ENCODE measurements at places on chromosomes 7 and 10. TPM values are rescaled to one million over a fixed set of nuclear protein-coding genes. Genes with fewer than 3 reads are reported as not detected.

Gene ZNF804B
- total RNA-seq, result 3.7 TPM

GRCh38 chr10:91709394-91709798 lies 76.5 kb upstream of the PPP1R3C start:
- no peak for DNase-seq

DNA sequence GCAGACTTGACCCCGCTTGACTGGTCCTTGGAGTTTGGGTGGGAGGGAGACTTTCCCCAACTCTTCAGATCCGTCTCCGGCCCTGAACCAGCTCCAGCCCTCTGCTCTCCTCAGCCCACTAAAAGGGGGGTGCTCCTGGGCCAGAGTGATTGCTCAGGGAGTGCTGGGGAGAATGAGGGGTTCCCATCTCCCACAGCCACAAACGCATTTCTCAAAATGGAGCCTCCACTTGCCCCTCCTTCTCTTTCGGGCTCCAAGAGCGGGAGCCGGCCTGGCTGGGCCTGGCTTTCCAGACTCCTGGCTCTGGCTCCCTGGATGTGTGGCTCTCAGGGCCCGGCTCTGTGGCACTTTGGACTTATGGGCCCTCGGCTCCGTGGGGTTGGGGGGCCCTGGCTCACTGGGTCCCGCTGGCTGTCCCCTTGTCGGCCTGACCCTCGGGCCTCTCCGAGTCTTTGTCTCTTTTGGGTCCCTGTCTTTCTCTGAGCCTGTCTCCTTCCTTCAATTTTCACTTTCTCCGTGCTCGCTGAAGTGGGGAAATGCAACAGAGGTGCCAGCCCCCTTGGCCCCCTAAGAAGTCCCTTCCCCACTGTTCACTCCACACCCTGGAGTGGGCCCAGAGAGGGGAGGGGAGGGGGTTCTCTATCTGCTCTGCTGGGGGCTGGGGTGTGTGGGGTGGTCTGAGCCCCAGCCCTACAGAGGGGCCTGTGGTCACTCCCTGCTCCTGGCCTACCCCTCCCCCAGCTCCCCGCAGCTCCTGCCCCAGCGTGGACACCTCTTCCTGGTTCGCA lies 713 bp downstream of the LZTS2 start:
- DNase-seq, result peak; percentile 55

Gene EPO
- total RNA-seq, result not detected

- peak; percentile 60 for DNase-seq
Measured at GRCh38 chr10:111338035-111338434, 261.2 kb downstream of the ADRA2A start.
